ENCODE measurements at places on chromosomes 1 and 21.

GRCh38 chr1:246659594-246660140 lies 64.5 kb upstream of the SCCPDH start:
- DNase-seq, result no peak

GRCh38 chr21:44441041-44441400 lies 14.3 kb upstream of the LRRC3 start:
- DNase-seq, result no peak

- DNase-seq, result no peak
These were observed 13.8 kb downstream of the DSCAM start for GRCh38 chr21:40833184-40833583.

DNA sequence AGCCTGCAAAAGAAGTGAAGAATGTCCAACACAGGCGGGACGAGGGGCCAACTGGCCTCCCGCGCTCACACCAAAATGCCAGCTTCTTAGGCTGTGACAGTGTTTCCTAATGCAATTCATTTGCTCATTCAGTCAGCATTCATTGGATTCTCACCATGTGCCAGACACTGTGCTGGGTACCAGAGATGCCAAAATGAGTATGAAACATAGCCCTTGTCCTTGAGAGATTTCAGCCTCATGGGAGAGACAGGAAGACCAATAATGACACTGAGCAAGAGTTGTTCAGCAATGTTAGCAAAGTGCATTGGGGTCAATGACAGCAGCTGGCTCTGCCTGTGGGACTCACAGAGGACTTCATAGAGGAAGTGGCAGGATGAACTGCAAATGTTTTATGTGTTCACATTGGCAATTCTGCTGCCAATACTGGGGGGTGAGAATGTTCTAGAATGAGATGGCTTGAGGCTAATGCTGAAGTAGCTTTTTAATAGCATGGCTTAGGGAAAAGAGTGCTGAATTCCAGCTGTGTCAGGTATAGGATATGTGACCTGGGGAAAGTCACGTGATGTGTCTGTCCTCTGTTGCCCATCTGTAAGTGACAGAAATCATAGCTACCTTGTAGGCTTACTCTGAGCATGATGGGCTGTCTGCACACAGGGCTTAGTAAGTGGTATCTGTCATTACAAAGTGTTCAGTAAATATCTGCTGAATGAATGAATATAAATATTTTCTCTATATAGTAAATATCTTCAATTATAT lies 58.3 kb upstream of the KIF26B start:
- DNase-seq, result no peak

DNA sequence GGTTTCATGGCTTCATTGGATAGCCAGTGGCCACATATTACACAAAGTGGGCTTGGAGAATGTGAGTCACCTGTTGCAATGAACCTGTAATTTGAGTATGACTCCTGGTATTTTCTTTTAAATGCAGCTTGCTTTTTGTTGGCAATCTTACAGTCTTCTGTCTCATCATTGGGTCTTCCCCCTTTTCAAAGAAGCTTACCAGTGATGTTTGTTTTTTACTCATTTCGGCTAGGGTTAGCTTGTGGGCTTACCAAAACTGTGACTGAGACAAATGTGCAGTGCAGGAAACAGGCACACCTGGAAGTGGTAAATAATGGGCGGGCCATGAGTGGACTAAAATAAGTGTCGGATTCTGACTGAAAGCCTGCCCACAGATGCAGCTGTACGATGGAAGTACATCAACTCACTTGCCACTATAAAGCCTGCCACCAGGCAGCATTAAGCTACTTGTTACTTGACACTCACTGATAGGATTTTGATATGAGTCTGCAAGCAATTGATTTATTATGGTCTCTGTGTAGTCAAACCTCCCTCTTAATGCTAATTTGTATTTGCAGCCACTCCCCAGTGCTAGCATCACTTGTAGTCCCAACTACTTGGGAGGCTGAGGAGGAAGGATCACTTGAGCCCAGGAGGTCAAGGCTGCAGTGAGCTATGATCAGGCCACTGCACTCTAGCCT lies 4.2 kb downstream of the HHAT start:
- DNase-seq, result peak; percentile 54

GRCh38 chr21:45575993-45576837 lies 34.0 kb upstream of the SLC19A1 start:
- DNase-seq, result no peak

- no peak for DNase-seq
These were observed 37.7 kb downstream of the ODR4 start for GRCh38 chr1:186413319-186413718.

GRCh38 chr1:95496773-95497172 lies 262.8 kb downstream of the RWDD3 start:
- no peak for DNase-seq

GRCh38 chr1:189697113-189697512 lies 780.6 kb downstream of the BRINP3 start:
- DNase-seq, result no peak

GRCh38 chr1:161069731-161070270 lies at the start of gene ARHGAP30:
Gene ARHGAP30 (minus strand): TSS chr1:161069891. CDS start chr1:161069624, 267 bp downstream.
- DNase-seq, result peak; percentile 90
